Head of caudate nucleus (tissue), 42 donors: ENCODE measurements at places on chromosomes 3 and 15.

DNA sequence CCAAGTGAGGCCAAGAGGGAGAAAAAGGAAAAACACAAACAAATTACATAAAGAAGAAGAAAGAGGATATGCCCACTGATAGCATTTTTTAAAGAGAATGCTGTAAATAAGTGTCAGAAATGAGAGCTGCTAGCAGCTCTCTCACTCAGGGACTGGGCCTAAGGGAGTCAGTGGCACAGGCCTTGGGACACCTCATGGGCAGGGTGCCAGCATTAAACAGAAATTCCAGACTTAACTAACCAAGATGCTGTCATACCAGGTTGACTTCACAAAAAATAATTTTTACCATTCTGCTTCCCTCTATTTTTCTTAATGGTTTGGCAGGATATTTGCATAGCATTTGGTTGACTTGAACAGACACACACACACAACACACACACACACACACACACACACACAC lies 92.3 kb upstream of the ADAMTSL3 start:
- peak; percentile 23 for DNase-seq

DNA sequence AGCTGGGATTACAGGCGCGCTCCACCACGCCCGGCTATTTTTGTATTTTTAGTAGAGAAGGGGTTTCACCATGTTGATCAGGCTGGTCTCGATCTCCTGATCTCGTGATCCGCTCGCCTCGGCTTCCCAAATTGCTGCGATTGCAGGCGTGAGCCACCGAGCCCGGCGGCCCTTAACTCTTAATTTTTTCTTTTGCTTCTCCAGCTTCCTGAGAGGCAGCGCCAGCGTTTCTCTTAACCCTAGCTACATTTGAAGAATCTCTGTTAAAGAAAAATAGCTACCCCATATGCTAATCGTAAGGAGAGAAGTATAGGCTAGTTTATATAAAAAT lies 465 bp upstream of the GK5 start:
- no peak for DNase-seq

DNA sequence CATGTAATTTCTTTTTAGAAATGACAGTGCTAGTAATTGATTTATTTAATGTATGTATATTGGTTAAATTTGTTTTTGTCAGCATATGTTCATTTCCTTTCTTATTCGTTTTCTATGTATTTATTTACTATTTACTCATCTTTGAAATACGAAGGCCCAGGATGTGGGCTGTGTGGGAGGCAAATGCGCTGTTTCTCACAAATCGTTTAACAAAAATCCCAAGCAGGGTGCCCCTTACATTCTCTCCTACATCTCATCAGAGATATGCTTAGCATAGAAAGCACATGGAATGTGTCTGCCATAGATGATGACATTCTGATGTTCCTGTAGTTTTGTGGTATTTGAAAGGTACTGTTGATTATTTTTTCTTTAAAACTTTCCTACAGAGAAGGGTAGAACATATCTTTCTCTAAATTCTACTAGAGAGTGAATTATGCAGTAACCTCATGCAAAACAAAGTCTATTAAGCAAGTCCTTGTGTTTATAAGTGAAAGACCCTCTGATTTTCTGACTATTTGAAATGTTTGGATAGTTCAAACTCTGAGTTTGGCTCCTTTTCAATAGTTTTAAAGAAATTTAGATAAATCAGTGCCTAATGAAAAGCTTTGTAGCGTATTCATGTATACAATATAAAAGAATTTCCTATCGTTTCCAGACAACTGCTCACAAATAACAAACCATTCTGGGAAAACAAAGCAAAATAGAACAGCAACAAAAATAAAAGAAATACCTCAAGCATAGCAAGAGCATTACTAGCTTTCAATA lies 111.1 kb upstream of the VGLL3 start:
- DNase-seq, result no peak

GRCh38 chr15:48802257-48802656 lies 8.6 kb downstream of the CEP152 start:
- no peak for DNase-seq

GRCh38 chr3:79976466-79976865 lies 208.7 kb upstream of the ROBO1 start:
- no peak for DNase-seq

DNA sequence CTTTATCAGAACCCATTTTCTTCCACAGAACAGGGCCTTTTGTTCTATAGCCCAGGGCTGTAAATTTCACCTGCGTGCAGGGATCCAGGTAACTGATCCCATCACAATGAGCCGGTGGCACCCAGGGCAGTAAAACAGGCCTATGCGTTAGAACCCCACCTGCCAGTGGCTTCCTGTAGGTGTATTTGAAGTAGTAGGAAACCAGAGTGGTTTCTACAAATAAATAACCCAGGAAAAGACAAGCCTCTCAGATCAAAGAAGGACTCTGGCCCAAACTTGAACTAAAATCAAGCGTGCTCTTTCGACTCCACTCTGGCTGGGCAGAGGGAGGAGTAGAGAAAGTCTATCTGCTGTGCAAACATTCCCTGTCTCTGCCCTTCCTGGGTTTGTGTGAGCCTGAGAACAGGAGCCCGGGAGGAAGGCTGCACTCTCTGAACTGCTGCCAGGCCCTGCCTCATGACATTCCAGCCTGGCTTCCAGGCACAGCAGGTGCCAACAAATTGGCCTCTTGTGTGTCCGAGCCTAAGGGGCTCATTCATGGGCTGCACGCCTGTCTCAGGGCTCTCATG lies 77.7 kb downstream of the CEMIP start:
- no peak for DNase-seq

GRCh38 chr3:147518465-147518864 lies 109.3 kb downstream of the ZIC1 start:
- no peak for DNase-seq

GRCh38 chr15:22949074-22949547 lies 31.1 kb downstream of the CYFIP1 start:
- DNase-seq, result no peak

DNA sequence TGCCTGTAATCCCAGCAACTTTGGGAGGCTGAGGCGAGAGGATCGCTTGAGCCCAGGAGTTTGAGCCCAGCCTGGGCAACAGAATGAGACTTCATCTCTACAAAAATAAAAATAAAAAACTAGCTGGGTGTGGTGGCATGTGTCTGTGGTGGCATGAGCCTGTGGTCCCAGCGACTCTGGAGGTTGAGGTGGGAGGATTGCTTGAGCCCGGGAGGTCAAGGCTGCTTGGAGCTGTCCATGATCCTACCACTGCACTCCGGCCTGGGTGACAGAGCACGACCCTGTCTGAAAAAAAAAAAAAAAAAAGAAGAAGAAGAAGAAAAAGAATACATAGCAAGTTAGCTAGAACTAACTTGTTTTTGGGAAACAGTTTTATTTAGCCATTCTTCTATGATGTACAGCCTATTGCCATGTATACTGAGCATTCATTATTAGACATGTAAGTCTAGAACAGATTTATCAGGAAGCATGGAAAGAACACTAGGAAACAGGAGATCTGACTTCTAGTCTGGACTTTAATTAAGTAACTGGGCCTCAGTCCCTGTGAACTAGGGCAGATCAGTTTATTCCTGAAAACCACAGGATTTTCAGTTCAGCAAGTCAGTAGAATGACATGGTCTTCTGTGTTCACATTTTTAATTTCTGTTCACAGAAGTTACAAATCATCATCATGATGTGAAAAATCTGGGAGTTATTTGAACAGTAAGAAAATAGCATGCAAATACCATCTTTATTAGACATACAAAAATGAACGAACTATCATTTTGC lies 65.5 kb downstream of the KAT2B start:
- DNase-seq, result no peak

DNA sequence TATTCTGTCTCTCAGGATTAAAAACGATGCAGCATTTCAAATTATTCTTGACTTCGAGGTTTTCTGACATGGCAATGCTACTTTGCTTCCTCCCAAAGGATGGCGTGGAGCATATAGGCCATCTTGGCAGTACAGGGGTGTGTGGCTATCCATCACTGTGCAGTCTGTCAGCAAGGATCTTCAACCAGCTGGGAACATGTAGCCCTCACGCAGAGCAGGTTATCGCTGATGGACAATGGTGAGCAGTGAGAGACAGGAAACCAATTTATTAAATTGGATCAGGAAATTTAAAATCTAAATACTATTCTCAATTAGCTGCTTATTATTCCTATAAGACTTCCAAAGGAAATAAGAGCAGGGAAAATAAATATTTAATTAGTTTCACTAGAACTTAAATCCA lies 615.3 kb downstream of the OTOL1 start:
- no peak for DNase-seq

GRCh38 chr3:184186184-184186901 lies at the start of gene ABCF3:
Gene ABCF3, plus strand, starts transcription at chr3:184186199. Its CDS starts 9 bp downstream, at chr3:184186208.
- no peak for DNase-seq

GRCh38 chr3:19190126-19190525 lies 41.8 kb downstream of the KCNH8 start:
- no peak for DNase-seq

DNA sequence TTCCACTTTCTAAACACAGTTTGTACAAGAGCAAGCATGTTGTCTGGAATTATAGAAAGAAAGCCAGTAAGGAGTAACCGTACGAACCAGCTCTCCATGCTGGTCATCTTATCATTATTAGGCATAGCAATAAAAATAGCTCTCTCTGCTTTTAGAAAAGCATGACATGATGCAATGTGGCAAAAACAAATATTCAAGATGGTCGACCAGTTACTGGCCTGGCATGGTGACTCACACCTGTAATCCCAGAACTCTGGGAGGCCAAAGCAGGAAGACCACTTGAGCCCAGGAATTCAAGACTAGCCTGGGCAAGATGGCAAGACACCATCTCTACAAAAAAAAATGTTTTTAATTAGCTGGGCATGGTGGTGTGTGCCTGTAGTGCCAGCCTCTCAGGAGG lies 2.6 kb upstream of the MAP4 start:
- no peak for DNase-seq

GRCh38 chr3:32276279-32276841 lies 37.9 kb downstream of the CMTM8 start:
- DNase-seq, result no peak

DNA sequence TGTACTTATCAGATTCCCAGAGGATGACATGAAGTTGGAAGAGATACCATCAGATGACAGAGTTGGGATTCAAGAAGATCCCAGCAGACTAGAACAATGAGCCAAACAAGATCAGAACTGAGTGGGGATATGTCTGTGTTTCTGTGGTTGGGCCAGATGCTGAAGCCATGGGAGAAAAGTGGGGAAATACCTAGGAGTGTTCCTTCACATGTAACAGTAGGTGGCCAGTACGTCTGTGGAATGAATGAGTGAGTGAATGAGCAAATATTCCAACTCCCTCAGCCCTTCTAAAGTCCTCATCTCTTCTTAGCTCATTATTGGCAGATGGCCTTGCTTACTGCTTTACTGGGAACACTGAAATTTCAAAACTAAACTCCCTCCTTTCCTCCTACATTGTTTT lies 32.2 kb upstream of the GREM1 start:
- DNase-seq, result no peak

DNA sequence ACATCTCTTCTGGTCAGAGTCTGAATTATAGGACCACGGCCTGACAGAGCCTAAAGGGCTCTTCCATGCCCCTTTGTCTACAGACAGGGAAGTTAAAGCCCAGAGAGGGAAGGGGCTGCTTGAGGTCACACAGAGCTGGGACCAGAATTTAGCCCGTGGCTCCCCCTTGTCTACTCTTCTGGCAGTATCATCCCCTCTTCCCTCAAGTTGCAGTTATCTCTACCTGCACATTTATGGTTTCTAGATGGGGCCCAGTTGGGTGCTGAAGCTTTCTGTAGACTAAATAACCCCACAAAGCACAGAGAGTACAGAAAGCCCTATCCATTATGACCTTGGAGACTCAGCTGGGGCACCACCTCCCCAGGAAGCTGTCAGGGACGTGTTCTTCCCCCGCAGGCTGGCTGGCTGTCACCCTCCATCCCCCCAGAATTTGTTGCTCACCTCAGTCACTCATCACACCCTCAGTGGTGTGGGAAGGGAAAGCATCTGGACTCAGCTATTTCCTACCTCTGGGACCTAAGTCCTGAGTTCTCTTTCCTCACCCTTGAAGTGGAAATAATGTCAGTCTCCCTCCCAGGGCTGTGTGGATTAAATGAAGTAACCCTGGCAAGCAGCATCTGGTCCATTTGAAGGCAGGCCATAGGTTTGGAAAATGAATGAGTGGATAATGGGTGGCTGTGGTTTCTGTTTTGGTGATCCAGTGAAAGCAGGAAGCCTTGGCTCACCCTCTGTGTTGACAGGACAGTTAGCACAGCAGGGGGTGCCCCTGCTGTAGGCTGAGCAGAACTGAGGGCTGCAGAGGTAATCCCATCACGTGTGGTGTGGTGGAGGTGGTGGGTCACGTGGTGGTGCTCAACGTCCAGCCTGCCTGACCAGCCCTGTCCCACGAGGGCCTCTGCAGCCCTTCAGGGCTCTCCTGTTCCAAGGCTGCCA lies 16.3 kb downstream of the ACOX2 start:
- DNase-seq, result no peak

DNA sequence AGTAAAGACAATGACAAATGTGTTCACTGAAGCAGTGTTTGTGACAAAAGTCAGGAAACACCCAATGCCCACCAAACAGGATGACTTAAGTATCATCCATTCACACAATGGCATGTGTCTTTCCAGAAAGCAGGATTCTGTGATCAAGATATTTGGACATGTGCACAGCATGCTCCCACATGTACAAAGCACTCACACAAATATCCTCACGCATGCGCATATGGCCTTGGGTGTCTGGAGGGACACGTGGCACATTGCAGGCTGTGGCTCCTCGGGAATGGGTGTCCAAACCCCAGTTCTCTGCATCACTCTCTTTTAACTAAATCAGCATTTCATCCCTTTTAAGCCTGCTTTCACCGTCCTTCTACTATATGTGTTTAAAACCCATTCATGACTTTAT lies 130.5 kb downstream of the KLF13 start:
- DNase-seq, result no peak

DNA sequence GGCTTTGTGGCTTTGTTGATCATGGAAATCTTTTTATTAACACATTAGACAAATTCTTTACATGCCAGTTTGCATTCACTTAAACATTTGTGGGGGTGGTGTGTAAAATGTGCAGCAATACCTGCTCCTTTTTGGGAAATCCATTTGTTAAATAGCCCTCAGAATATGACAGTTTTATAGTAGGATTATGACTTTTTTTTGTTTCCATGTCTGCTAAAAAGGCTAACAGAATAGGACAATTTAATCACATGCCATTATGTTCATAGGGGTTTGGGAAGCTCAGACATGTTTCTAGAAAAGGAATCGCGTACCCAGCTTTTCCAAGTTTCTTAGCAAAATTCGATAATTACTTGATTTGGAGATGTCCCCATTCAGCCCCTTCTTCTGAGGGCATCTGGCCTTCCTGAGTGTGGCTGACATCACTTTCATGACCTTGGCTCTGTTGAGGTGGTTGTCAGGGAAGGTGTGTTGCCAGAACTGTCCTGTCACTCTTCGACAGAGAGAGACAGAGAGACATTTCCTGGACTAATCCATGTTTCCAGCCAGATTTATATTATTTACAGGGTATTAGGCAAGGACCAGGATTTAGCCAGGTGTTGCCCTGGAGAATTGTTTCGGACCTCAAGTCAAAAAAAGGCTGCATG lies 126.4 kb downstream of the PTPRG start:
- no peak for DNase-seq

GRCh38 chr3:127967316-127967715 lies 52.3 kb downstream of the KBTBD12 start:
- DNase-seq, result no peak
